ENCODE measurements at places on chromosomes 2 and 18.

DNA sequence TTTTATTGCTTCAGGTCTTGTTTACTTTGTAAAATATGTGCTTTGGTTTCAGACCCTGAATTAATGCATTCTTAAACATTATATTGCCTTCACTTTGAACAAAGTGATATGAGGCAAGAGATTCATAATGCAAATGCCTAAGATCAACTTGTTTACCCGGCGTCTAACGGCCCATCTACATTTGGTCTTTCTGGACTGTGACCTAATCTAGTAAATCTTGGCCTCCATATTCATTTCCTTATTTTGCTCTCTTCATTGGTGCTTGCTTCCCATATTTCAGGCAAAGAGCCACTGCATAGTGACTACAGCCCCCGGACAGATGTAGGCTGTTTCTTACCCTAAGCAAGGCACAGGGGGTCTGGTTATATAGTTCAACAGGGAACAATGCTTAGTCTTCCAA is 53.0 kb upstream of the SLC39A10 start:
- DNase-seq, result no peak

- peak; percentile 39 for DNase-seq
Measured at GRCh38 chr2:159573846-159574606, 42.3 kb downstream of the BAZ2B start.

DNA sequence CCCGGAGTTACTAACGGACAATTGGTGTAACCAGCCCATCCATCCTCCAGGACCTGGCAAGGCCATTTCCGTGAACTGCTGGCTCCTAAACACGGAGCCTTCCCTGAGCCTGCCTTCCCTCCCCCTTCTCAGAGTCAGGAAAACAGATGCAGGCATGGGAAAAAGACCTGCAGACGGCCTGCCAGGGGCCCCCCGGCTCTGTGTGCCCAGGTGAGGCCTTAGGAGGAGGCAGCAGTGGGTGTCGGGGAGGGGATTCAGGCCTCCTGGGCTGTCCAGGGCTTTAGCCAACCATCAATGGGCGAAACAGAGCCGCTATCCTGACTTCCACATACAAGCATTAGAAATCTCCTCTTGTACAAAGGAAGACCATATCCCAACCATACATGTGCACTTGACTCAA is 68.3 kb upstream of the BOD1L2 start:
- no peak for DNase-seq

DNA sequence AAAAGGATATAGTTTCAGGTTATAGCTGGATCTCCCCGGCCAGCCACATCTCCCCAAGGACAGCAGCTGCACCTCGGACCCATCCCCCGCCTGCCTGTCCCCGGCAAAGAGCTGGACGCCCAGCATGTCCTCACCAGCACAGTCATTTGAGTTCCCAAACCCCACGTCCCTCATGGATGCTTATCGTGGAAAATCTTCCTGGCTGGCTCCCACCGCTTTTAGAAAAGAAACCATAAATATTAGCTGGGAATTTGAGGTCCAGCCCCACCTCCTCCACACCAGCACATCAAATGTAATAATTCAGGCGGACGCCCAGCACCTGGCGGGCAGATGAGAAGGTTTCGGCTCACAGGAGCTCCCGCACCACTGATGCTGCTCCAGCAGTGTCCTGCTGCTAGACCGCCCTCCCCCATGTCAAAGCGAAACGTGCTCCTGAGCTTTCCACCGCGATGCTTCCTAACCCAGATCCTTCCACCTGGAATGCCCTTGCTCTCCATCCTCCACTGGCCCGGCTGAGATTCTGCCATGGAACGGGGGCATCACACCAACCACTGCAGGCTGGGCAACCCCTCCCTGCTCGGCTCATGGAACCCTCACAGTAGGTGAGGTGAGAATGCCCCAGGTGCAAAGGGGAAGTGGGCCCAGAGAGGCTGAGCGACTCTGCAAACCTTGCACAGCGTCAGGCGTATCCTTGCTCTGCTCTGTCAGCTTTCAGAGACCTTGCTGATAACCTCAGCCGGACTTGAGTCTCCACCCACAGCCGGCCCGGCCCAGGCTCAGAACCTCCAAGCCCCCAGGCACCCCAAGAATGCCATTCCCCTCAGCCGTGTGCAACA is 71.5 kb upstream of the GPC1 start:
- no peak for DNase-seq

DNA sequence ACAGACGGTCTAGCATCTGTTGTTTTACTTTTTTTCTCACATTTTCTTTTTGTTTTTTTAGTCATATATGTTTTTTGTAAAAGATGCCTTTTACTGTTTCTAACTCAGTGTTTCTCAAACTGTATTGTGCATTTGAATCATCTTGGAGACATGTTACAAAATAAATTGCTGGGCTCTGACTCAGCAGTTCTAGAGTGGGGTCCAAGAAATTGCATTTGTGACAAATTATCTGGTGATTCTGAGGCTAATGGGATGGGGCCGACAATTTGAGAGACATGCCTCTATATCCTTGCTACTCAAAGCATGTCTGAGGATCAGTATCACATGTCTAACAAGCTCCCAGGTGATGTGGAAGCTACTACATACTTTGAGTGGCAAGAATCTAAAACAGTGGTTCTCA is 478.8 kb downstream of the PLCL1 start:
- peak; percentile 7 for DNase-seq

Measured in skeletal muscle cell (primary cell).